ENCODE measurements at places on chromosomes 1 and 21.
A peak's percentile ranks its signal among the peaks of the same experiment; 100 is the strongest.

GRCh38 chr1:24932725-24933294 lies 2.7 kb upstream of the RUNX3 start:
- no peak for DNase-seq

DNA sequence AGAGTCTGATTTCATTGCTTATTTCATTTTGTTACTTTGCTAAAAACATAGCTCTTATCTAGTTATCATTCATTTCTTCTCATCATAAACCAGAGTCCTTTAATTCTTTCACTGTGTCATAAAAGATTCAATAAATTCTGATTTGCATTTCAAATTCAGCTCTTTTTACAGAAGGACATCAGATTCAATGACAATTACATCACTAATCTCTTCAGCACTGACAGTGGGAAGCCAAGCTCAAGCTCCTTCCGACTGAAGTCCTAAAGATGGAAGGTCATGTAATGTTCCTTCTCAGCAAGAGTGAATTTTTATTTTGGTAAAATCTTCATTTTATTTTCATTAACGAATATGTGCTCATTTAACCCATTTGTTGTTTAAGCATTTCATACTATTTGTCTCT lies 530.7 kb upstream of the ADGRL2 start:
- no peak for DNase-seq

GRCh38 chr1:184974056-184974836 lies at the start of gene NIBAN1:
Gene NIBAN1 (minus strand): TSS chr1:184974508. CDS start chr1:184974356, 152 bp downstream.
- DNase-seq: peak; percentile 22

GRCh38 chr1:235820061-235820460 lies 46.6 kb downstream of the LYST start:
- no peak for DNase-seq

DNA sequence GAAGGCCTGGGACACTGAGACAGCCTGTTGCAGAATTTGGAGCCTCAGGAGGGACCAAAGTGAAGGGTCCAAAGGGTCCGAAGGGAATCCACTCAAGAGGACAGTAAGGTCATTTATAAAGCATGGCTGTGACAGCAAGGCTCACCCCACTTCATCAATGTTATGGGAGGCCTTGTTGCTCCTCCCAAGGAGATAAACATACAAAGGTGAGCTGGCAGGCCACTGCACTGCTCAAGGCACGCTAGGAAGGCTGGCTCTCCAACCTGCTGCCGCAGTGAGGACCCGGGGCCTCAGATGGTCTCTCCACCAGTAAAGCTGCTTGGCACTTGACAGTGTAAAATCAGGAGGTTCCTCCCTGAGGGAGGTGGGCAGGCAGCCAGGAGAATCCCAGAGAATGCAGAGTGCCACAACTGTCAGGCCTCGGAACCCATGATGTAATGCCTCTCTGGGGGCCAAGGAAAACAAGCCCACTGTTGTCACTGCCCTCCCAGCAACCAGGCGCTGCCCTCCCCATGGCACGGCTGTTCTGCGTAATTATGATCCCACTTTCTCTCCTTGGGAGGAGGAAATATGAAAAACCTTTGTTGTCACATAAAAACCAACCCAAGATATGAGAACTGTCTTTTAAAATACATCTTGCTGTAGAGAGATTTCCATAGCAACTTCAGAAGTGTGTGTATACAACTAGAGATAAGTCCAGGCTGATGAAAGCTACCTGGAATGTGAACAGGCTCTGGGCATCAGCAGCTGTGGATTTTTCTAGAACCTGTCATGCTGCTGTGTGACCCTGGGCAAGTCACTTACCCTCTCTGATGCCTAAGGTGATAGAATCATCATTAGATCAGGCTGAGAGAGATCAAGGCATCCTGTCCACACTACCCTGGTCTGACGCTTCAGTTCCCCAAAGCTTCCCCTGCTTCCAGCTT lies 102.5 kb downstream of the KCNN3 start:
- no peak for DNase-seq

- no peak for DNase-seq
Measured at GRCh38 chr1:56133522-56134472, 445.6 kb downstream of the PLPP3 start.

- DNase-seq: no peak
Measured at GRCh38 chr21:46226146-46226545, 2.4 kb downstream of the LSS start.

- DNase-seq: no peak
Measured at GRCh38 chr1:41286486-41286885, 44.4 kb upstream of the SCMH1 start.

GRCh38 chr1:4397196-4397595 lies 257.2 kb upstream of the AJAP1 start:
- DNase-seq: no peak

DNA sequence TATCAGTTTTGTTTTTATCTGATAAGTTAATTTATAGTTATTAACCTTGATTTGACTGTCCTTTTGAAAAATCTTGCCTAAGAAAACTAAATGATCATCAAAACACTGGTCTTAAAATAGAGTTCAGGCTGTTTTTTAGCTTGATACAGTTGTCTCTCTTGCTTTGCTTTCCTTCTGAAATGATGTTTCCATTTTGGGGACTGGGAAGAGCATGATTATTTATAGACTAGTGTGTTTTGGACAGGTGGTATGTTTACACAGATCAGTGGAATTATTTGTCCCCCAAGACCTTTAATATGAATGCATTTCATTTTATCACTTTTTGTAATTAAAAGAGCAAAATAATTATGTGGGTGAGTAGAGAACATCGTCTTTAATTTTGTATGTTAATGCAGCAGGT lies 90.8 kb downstream of the XPR1 start:
- no peak for DNase-seq

- DNase-seq: no peak
Measured at GRCh38 chr21:33540711-33541104, 1.2 kb downstream of the GART start.

GRCh38 chr1:232422898-232423297 lies 207.0 kb downstream of the SIPA1L2 start:
- no peak for DNase-seq

Measured in activated CD8-positive, alpha-beta memory T cell treated with anti-CD3 and anti-CD28 coated beads for 1 hour (primary cell).